Omental fat pad (tissue), 4 donors: ENCODE measurements at places on chromosomes 2 and 18.

DNA sequence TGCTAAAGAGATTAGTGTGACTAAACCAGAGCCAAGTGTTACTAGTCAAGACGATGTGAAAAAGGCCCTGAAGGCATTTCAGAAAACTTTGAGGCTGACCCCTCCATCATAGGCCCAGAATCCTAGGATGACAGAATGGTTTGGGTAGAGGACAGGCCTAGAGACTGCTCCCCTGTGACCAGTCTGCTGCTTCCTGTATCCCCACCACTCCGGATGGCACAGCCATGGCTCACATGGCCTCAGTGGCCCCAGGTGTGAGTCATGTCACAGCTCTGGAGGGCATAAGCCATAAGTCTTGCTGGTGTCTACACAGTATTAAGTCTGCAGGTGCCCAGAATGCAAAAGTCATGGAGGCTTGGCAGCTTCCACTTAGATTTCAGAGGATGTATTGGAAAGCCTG lies 12.4 kb upstream of the STAT1 start:
- no peak for DNase-seq

- DNase-seq: no peak
Observed at GRCh38 chr2:21363364-21363763, 239.6 kb downstream of the TDRD15 start.

DNA sequence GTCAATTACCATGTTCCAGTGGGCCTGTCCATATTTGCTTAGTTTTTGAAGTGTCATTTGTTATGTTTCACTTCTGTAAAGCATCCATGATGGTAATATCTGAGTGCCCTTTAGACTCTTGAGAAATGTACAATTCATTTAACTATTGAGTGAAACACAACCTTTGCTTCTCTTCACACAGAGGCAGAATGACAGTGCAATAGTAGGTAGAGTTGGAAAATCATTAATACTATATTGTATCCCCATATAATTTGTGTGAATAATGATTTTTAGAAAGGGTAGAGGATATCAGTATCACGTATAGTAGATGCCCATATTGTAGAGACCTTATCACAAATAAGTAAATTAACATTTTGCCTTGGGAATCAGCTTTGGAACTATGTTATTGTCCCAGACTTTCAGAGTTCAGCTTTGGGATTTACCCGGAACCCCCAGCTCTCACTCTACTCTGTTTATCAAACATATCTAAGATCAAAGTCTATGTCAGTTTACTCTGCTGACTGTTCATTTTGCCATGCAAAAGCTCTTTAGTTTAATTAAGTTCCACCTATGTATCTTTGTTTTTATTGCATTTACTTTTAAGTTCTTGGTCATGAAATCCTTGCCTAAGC lies 172.7 kb upstream of the NOL4 start:
- no peak for DNase-seq

DNA sequence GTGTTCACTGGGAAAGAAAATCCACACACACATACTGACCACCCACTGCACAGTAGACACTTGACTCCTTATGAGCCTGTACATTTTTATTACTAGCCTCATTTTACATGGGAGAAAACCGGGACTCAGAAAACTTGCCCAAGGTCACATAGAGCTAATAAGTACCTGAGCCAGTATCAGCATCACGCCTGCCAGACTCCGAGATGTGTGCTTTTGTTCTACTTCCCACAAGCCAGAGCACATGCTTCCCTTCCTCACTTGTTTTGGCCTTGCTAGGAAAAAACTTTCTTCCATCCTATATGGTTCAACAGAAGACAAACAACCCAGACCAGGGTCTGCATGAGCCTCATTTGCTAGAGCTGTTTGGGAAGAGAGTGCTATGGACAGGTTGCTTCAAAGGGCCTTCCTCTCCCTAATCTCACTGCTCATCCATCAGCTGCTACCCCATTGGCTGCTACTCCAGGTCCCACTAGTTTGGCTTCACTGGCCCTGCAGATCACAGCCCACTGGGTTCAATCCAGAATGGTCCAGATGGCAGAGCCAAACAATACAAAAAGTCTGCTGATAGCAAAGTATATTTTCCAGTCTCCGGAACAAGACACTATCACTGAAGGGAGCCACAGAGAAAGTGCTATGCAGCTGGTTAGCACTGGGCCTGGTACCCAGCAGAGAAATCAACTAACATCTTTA lies 63.9 kb downstream of the STK39 start:
- DNase-seq: no peak

DNA sequence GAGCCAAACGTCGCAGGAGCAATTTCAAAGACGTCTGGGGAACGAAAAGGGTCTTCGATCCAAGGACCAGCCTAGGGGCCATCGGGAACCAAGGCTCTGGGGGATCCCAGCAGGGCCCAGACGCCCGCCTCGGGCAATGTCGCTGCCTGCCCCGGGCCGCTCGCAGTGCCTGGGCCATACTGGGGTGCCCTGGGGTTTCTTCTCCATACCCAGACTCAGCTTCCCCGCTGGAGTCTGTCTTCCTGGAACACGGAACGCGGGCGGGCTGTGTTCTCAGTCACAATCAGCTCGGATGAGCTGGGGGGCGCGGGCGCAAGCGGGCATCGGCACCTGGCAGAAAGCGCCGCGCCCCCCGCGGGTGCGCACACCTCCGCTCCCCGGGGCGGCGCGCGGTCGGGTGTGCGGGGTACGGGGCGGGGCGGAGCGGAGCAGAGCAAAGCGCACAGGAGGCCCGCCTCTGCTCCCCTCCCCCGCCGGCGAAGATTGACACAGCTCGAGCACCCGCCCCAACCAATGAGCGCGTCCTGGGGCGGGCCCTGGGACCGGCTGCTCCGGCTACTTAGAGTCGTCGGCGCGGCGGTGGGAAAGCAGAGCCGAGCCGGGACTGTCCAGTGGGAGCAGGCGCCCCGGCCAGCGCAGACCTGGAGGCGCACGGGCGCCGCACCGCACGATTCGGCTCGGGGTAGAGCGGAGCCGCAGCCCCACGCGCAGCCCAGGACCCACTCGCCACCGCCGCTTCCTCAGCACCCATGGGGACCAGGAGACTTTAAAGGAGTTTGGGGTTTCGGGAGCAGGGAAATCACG lies at the start of gene LRATD1:
Gene LRATD1 (plus strand): TSS at position 585 of the 804 bp plus-strand sequence. CDS start 1,263 bp downstream, outside the sequence.
- DNase-seq: peak; percentile 48

- no peak for DNase-seq
Observed at GRCh38 chr2:727071-727470, 49.9 kb upstream of the TMEM18 start.

DNA sequence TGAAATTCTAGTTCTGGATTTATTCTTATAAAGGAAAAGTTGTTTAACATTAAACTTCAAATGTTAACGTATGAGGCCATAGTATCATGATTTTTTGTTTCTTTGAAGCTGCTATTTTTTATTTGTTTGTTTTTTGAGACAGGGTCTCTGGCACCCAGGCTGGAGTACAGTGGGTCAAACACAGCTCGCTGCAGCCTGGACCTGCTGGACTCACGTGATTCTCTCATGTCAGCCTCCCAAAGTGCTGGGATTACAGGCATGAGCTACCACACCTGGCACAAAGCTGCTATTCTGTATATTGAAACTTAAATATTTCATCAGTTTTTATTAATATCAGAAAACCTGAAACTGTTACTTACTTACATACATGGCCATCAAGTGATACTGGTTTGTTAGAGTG lies 89.5 kb upstream of the RPRM start:
- DNase-seq: no peak

- DNase-seq: no peak
Observed at GRCh38 chr2:219466816-219467735, 31.6 kb upstream of the GMPPA start.

DNA sequence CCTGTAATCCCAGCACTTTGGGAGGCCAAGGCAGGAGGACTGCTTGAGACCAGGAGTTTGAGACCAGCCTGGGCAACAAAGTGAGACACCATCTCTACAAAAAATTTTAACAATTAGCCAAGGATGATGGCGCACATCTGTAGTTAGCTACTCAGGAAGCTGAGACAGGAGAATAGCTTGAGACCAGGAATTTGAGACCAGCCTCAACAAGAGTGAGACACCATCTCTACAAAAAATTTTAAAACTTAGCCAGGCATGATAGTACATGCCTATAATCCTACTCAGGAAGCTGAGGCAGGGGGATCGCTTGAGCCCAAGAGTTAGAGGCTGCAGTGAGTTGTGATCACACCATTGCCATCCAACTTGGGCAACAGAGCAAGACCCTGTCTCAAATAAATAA lies 7.0 kb downstream of the MEMO1 start:
- no peak for DNase-seq

- no peak for DNase-seq
Observed at GRCh38 chr2:190320696-190321095, 1.1 kb upstream of the HIBCH start.

DNA sequence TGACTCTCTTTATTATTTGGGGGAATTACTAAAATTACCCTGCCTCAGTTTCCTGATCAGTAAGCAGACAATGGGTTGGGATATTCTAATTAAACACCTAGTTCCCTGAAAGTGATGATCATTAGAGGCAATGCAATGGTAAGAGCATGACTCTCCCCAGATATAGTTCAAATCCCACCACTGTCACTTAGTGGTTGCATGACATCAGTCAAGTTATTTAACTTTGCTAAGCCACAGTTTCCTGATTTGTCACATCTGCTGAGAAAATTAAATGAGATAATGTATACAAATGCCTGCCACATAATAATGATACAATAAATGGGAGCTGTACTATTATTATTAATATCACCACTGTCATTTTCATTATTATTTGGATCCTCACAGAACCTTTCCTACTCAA lies 29.9 kb downstream of the ZEB2 start:
- no peak for DNase-seq

GRCh38 chr2:57850415-57851130 lies 196.0 kb upstream of the VRK2 start:
- no peak for DNase-seq

GRCh38 chr18:63135101-63135500 lies 184.5 kb downstream of the BCL2 start:
- DNase-seq: no peak

GRCh38 chr2:98161186-98161585 lies 74.2 kb downstream of the VWA3B start:
- DNase-seq: no peak

DNA sequence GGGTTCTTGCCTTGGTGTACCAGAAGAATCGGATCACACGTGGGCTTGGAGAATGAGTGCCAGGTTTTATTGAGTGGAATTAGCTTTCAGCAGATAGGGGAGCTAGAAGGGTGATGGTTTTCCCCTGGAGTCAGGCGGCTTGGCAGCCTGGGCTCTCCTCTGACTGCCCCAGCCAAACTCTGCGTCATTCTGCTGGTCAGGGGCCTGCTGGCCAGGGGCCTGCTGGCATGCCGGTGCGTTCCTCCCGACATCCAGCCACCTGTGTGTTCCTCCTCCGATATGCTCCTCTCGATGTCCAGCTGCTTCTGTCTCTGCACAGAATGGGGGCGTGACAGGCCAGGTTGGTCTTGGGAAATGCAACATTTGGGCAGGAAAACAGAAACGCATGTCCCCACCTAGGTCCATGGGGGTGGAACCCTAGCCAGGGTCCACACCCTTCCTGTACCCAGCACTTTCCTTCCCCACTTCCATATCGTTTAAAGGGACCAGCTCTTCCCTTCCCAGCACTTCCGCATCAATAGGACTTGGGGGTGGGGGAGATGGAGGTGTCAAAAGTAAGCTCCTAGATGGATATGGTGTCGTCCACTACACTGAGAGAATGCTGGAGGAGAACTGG lies 85.3 kb downstream of the VWA3B start:
- DNase-seq: no peak

DNA sequence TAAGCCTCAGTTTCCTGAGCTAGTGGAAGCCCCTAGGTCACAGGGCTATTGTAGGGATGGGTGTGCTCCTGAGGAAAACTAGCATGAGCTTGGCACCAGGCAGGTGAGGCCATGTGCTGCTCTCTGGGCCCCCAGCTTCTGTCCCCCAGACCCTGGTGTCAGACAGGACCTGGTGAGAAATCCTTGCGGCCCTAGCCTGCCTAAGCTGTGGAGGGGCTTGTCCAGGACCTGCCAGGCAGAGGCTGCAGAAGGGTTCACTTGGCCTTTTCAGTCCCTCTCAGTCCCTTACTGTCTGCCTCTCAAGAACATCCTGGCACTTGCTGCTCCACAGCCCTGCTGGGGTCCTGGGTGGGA lies 58.4 kb downstream of the ZFP36L2 start:
- DNase-seq: no peak

DNA sequence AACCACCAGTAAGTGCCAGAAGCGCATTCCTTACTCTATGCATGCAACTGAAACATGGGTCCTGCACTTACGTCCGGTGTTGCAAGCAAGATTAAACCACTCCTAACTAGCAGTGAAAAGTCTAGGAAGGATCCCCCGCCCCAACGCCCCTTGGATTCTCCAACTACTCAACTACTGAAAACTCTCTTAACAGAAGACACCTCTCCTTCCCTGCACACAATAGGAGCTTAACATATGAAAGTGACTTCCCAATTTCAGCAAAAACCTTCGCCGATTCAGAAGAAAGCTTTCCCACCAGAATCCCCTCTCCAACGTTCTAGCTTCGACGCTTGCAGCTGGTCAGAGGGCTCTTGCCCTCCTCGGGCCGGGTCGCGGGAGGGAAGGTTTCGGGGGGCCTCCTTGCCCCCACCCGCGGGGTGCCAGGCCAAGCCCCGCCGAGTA lies 578 bp downstream of the IWS1 start:
- no peak for DNase-seq

GRCh38 chr2:205133544-205133943 lies 548.8 kb upstream of the NRP2 start:
- DNase-seq: no peak

- no peak for DNase-seq
Observed at GRCh38 chr2:59314031-59314766, 1073.1 kb upstream of the FANCL start.

- DNase-seq: no peak
Observed at GRCh38 chr2:204664708-204665121, 119.4 kb downstream of the PARD3B start.

DNA sequence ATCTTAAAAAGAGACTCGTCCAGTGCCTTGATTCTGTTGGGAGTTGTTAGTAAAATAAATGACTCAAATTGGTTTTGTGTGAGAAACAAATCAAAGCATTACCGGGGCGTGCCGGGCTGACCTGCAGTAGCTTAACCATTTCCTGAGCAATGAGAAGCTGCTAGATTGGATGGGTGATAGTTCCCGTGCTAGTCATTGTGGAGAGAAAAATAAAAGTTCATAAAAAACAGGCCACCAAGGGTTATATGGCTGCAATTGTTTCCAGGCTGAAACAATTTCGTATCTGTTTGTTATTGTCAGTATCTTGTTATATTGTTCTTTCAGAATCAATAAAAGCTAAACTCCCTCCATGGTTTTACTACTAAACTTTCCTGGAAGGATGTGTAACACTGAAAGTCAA lies 314.4 kb downstream of the MTX2 start:
- no peak for DNase-seq
